COR-L47 (cell line): ENCODE measurements at places on chromosomes 2 and 18.

- no peak for DNase-seq
These were observed 338.7 kb downstream of the HRH4 start for GRCh38 chr18:24799176-24799575.

GRCh38 chr2:118032169-118033013 lies 18.5 kb upstream of the CCDC93 start:
- DNase-seq: no peak

DNA sequence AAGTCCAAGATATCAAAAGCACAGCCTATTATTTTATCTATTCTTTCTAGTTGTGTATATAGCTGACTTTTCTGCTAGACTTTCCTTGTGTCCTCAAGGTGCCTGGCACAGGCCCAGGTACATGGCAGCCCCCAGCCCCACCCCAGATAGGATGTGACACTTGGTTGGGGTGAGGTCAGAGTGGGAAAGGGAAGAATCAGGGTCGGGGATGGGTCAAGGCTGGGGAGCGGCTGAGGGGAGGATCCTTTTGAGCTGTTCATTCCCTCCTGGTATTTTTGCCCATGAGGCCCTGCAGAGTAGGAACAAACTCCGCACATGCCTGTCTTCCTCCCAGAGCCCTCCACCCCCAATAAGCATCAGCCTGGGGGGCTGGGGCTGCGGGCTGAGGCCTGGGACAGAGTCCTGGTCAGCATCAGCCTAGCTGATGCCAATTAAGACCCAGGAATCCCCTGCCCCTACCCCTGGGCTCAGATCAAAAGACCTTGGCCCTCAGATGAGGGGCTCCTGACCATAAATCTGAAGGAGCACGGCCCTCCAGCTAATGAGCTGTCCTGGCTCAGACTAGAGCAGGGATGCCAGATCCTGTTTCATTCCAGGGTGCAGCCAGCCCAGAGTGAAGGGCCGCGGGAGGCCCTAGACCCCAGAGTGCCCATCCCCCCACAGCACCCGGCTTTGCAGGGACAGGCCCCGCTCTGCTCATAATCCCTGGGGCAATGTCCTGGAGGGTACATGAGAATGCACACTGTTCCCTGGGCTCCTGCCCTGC lies 85.3 kb downstream of the SDC1 start:
- no peak for DNase-seq

DNA sequence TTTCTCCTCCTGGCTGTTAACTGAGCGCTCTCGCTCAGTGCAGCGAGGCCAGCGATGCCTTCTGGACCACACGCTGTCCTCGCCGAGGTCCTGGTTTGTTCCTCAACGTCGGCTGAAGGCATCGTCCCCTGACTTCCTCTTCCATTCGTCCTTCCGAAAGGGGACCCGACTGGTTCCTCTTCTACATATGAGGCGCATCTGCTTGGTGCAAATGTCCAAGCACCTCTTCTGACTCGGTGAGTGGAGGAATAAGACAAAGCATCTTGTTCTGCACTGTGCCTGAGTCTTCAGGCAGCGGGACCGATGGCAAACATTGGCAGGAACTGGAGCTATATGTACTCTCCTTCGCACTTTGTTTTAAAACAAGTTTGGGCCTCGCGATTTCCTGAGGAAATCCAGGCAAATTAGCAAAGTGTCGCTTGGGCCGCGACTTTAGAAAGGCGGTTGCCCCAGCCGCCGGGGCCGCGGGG lies 621 bp upstream of the KCNS3 start:
- no peak for DNase-seq

- DNase-seq: no peak
These were observed 442.9 kb upstream of the HNRNPA3 start for GRCh38 chr2:176769499-176770370.

- no peak for DNase-seq
These were observed 59.1 kb upstream of the SLC14A2 start for GRCh38 chr18:45556222-45556621.
